CD4-positive, alpha-beta T cell treated with Interleukin-21 for 1 hour (primary cell): ENCODE measurements at places on chromosomes 7 and 10.

- no peak for DNase-seq
These were observed 28.5 kb downstream of the GSDME start for GRCh38 chr7:24728503-24729364.

DNA sequence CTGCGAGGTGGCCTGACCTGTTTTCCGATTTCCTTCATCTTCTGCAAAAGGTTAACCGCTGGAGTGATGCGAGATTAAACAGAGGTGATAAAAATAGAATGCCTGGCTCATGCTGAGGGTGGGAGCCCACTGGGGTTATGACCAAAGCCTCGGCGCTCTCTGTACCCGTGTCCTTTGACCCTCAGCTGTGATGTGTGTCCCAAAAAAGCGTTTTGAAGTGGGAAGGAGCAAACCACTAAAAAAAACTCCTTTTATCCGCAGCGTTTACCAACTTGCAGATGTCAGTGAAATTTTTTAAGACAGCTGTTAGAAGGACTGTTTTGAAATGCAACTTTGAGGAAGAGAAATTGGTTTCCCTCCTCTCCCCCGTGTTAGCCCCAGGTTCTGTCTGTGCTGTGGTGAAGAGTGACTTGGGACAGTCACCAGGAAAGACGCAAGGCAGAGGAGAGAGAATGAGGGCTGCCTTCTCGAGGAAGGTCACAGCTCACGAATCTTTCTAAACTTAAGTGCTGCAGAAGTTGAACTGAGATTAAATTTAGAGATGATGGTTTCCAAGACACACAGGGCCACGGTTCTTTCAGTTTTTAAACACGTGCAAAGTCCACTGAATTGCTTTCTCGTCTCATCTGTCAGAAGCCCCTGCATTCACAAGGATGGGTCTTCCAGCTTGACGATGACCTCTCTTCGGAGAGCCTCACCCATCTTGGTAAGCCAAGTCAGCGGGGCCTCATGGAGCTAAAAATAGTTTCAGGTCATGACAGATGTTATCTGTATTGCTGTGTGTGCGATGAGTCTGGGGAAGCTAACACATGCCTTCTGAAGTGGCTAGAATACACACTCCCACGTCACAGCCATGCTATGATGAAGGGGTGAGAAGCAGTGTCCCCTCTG is 27.6 kb downstream of the AMZ1 start:
- DNase-seq, result peak; percentile 45

DNA sequence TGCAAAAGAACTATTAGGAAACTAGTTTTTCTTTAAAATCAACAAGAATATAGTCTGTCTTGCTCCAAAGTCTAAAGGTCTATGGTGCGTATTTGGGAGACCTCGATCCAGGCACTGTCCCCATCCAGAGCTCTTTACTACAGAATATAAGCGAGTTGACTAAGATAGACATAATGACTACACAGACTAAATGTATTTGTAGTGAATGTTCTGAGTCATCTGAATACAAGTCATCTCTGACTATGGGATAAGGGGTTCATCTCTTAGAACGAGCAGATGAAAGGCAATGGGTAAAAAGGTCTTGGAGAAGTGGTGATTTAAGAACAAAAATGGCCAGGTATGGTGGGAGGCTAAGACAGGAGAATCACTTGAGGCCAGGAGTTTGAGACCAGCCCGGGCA is 136.0 kb upstream of the RSU1 start:
- DNase-seq, result no peak

- DNase-seq, result no peak
These were observed 191.2 kb downstream of the PTPRN2 start for GRCh38 chr7:158396301-158396905.

DNA sequence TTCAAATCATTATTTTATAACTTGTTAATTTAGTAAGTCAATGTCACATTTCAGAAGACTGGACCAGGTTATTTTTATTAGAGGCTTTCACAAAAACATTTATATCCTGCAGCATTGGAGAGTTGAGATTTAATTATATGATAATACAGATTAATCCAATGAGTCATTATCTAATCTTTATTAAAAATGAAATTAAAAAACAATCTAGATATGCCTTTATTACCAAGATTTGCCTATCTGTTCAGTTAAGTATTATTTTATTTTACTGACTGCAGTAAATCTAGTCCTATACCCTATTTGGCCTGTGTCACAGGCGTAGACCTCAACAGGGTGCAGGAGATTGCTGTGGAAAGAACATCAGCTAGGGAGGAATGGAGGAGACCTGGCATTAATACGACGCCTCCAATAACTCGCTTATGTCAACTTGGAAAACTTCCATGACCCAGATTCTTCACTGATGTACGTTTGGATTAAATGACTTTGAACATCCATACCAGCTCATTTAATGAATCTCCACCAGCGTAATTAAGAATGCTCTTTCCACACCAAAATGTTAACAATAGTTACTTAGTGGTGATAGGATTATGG is 18.2 kb downstream of the PAXIP1 start:
- no peak for DNase-seq

- no peak for DNase-seq
These were observed 375.5 kb downstream of the TCERG1L start for GRCh38 chr10:130935897-130936550.

- peak; percentile 12 for DNase-seq
These were observed 109.9 kb downstream of the AHR start for GRCh38 chr7:17408245-17408903.

DNA sequence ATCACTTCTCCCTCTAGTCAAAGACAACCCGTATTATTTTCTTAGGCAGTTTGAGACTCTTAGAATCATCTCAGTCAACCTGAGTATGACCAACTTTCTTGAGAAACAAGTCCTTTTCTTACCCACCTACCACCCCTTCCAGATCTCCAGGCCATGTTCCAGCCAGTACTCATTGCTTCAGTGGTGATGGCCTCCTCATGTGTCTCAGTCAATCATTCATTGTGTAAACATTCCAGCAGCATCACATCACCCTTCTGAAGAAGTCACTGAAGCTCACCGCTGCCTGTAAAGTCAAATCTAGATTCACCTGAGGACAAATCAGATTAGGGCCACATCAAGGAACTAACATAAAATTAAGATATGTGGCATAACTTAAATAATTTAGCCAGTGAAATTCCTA is 467.2 kb upstream of the NRP1 start:
- no peak for DNase-seq

DNA sequence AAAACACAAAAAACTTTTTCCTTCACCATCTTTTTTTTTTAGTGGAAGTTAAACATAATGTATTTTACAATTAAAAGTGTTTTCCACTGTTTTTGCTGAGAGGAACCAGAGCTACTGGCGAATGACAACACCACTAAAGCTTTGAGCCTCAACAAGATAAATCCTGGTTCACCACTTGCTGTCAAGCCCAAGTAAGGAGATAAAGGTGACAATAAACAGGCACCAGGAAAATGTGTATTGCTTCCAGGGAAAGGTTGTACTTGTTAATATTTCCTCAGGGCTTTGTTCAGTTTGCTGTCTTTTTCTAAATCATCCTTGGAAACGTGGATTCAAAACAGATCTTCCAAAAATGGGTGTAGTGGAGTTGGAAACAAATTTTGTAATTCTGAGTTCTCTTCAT is 109.9 kb upstream of the ANKRD30A start:
- DNase-seq, result no peak

GRCh38 chr10:73762915-73763314 is 18.7 kb downstream of the SEC24C start:
- DNase-seq, result no peak

DNA sequence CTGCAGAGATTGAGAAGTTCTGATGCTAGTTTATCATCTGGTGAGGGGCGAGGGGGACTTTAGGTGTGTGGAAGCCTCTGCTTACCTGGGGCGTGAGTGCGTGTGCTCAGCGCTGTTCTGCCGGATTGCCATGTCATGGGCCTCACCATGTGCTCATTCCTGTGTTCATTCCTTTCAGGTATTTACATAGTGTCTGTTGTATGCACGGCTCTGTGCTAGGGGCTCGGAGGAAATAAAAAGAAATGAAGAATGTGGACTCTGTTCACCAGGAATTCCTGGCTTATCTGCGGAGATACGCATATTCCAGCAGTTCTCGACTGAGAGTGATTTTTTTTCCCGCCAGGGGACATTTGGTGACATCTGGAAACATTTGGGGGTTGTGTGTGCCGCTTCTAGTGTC is 152.0 kb downstream of the CAMK1D start:
- DNase-seq, result no peak

- DNase-seq, result peak; percentile 30
These were observed 393.8 kb upstream of the PRKCQ start for GRCh38 chr10:6973899-6974298.
